T follicular helper cell (primary cell): ENCODE measurements at places on chromosomes 3 and 15.
A peak's percentile ranks its signal among the peaks of the same experiment; 100 is the strongest.

DNA sequence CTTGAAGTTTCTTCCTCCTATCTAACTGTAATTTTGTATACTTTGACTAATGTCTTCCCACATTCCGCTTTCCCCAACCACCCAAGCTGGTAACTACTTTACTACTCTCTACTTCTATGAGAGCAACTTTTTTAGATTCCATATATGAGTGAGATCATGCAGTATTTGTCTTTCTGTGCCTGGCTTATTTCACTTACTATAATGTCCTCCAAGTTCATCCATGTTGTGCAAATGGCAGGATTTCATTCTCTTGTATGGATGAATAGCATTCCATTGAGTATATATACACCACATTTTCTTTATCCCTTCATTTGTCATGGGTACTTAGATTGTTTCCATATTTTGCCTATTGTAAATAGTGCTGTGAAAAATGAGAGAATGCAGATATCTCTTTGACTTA lies 78.5 kb upstream of the CCNL1 start:
- no peak for DNase-seq

DNA sequence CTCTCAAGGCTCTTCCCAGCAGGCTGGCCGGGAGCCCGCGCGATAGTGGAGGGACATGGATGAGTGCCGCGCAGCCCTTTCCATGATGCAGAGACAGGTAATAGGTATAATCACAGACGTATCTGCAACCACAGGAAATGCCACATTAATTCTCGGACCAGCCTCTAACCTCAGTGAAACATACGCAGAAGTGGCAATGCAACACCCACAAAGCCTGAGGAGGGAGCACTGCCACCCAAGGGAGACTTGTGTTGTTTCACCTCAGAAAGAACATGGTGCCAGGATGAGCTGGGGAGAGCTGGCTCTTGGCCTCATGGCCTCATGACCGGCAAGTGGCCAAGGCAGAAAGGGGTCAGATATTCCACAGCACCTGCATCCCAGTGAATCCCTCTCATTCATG lies 39.0 kb downstream of the PGPEP1L start:
- no peak for DNase-seq

DNA sequence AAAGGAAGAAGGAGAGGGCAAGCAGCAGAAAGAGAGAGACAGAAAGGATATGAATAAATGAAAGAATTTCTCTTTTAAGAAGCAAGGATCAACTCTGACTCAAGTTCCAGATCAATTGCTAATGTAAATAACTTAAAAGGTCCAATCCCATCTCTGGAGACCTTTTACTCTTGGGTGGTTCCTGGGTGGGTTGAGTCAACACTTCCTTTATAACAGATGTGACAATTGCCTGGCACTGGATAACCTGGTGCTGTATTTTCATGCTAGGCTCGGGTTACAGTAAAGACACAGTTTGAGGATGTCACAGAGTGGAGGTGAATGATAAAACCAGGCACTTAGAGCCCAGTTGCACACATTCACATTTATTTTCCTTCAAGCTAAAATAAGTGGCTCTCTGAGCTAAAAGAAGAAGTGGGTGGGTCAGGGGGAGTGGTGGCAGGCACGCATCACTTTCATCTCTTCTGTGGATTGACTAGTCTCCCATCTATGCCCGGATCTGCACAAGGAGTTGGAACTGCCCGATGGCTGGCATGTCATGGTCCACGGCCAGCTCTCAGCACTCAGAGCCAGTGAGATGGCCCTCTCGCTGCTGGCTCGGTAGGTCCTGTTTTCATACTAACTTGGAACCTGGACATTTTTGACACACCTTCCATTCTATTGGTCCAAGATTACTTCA lies 465.8 kb downstream of the FOXP1 start:
- no peak for DNase-seq

- peak; percentile 45 for DNase-seq
Measured at GRCh38 chr3:71478568-71478967, 105.0 kb downstream of the FOXP1 start.

DNA sequence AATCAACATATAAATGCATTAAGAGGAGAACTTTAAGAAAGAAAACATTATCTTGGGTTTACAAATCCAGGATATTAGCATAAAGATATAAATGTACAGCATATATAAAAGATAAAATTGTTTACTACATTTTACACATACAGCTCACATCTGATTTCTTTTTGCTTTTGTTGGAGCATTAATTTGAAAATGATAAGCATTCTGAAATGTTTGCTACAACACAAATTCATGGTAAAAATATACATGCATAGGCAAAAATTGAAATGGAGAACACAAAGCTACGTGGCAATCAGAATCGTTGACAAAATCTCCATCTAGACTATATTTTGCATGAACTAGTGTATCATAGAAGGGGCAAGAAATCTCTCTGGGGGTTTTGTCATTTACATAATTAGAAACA lies 159.1 kb downstream of the TIGIT start:
- DNase-seq = no peak

- no peak for DNase-seq
Measured at GRCh38 chr15:65916664-65917406, 47.5 kb downstream of the RAB11A start.

DNA sequence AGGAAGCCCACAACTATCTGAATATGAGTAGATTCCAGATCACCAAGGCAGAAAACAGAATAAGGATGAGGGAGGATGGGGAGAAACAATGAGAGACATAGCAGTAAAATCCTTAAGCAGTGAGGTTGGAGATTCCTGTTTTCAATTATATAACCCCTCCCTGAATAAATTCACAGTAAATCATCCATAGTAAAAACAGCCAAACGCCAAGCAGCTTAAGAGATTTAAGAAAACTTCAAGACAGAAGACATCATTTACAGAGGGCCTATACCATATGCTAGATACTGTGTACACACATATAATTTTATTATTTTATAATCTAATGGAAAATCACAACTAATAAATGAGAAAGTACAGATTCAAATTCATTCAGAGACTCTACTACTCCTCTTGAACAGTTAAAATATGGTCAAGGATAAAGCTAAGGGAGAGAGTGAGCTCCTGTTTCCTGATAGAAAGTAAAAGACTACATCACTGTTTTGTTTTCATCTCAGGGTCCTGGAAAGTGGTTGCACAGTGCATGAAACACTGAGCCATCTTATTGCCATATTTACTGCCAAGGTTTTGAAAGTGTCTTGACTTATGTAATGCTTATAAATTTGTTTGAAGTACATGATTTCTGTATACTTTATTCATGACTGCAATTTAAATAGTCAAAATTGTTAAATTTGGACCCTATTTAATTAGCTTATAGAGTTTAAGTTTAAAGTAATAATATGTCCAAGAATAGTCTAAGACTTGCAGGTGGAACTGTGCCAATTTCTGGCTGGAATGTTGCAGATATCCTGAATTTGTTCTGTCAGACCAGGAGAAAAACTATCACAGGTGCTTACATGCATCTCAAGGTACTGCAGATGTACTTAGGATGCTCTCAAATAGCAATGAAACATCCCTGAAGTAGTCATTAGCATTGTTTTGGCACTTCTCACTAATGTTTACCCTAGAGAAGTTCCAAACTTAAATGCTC lies 141.4 kb downstream of the TBL1XR1 start:
- DNase-seq = no peak

DNA sequence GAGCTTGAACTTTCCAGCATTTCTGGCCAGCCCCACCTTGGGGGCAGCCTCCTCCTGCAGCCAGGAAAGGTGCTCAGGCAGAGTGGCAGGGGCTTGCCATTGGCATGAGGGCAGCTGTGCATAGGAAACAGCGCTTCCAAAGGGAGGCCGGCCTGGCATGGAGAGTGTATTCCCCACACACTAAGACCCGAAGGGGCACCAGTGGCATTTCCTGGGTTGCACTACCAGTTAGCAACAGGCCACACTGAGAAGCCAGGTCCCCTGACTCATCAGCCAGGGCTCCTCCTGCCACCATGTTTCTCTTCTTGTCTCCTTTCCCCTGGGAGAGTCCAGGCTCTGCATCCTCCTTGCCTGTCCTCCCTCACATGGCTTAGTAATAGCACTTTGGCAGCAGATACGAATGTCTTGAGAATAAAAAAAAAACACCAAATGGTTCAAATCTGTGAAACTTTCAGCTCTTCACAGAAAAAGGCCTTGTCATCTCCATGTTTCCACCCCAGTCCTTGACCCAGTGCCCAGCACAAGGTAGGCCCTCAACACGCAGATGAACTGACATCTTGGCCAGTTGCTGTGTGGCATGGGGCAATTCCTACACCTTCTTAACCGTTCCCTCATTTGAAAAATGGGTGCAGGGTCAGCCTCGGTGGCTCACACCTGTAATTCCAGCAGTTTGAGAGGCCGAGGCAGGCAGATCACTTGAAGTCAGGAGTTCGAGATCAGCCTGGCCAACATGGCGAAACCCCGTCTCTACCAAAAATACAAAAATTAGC lies 180.4 kb downstream of the SMAD6 start:
- no peak for DNase-seq

- no peak for DNase-seq
Measured at GRCh38 chr3:177513815-177514610, 316.7 kb upstream of the TBL1XR1 start.

DNA sequence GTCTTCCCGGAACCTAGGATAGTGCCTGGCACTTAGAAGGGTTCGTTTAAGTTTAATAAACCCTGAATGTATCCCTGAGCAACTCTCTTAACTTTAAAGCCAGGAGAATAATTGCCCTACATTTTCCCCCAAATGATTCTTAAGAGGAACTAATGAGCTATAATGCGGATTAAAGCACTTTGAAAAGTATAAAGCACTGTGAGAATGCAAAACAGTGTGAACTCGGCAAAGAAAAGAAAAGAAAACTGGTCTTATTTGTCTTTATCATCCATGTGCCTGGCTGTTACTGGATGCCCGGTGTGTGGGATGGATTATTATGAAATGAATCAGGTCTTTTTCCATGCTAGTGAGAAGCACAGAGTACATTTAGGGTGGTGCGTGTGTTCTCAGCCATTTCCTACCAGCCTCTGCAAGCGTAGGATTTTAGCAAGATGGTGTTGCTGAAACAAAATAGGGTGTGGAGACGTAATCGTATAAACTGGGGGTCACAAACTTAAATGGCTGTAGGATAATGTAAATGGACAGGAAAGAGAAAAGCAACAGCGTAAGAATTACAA lies 983 bp downstream of the KBTBD12 start:
- no peak for DNase-seq

- DNase-seq = no peak
Measured at GRCh38 chr3:41126472-41126871, 72.8 kb upstream of the CTNNB1 start.

DNA sequence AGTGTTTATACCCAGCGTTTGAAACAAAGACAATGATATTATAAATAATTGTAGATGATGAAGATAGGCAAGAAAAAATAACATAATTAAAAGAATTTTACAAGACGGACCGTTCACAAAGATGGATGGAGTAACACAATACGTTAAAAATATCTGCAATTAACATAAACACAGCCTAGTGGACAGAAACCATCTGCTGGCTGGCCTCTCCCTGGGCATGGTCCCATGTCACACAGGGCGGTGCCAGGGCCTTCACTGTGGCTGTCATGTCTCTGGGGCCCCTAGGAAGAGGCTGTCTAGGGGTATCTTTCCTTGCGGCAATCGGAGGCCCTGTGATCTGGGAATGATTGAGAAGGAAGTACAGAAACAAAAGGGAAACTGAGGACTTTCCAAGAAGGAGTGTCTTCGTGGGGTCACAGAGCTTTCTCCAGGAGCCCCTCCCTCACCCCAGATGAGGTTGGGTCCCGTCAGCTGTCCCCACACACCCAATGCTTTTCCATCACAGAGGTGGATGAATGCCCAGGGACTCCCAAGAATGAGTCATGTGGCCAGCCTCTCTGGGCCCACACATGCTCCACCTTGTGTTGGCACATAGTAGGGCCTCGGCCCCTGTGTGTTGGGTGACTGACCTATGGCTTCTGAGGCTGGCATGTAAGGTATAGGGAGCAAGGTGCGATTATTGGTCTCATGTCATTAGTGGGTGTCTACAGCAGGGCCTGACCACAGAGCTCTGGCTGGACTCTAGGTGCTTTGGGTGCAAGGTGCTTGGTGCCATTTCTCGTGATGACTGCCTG lies 87.1 kb downstream of the DNAJB8 start:
- DNase-seq = no peak

DNA sequence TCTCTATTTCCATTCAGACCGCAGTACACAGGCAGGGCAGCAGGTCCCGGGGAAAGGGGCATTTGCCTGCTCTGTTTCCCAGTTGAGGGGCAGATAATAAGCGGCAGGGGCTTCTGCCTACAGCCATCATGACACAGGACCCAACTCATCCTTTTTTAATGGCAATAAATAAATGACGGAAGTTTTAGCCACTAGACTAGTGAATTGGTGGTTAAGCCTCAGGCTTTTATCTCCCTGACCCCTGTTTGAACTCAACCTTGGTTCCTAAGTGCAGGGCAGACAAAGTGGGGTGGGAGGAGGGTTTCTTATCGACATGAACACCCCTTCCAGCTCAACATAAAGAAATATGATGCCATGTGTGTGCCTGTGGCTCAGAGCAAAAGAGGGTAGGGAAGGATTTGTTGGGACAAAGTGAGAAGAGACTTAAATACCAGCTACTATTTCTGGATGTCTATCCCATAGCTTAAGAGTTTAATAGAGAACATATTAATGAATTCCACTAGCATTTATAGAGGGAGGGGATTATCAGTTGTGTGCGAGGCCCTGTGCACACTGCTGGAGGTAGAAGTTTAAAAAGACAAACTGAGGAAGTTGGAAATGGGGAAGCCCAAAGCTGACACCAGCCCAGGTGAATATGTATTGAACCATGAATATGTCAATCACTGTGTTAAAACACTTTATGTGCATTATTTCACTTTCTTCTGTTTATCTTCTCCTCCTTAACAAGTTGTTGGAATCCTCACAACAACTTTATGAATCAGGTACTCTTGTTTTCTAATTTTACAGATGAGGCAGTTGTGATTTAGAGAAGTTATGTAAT lies 939.4 kb downstream of the MCTP2 start:
- DNase-seq = no peak

DNA sequence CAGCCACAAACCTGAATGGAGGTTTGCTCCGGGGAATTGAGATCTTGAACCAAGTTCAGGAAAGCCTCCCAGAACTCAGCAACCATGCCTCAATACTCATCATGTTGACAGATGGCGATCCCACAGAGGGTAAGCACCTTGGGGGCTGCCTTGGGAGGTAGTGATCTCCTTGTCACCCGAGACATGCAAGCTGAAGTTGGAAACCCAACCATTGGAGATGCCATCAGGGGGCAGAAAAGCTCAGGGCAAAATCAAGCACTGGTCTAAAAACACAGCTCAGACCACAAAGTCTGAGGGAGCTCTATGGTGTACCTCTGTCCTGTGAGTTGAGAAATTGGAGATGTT lies 5.8 kb downstream of the ITIH1 start:
- no peak for DNase-seq

DNA sequence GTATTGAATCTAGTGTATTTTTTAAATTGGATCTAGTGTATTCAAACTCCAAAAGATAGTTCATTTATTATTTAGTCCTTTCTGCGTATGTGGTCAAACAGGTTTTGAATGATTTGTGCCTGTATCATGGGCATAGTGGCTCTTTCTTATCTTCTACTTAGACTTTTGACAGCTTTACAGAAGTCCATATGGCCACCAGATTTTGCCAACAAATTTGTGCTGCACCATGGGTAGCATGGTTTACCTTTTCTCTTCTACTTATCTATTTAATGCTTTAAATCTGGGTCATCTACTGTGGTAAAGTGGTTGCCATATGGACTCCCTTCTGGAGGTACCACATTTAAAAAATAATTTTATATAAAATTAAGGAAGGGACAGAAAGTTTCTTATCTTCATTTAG lies 66.9 kb upstream of the CADM2 start:
- DNase-seq = no peak
